ENCODE measurements at places on chromosomes 16 and 17. TPM values are rescaled to one million over a fixed set of nuclear protein-coding genes. Genes with fewer than 3 reads are reported as not detected.

The CD300E gene
- total RNA-seq: under 0.01 TPM

The TBC1D3I gene
- total RNA-seq: not detected

The MGAT5B gene
- total RNA-seq: not detected

The TEKT5 gene
- 0.48 TPM for total RNA-seq

The VAT1L gene
- total RNA-seq: not detected

Data from tracheal epithelial cell (primary cell).